Natural killer cell (primary cell): ENCODE measurements at places on chromosomes 1 and 21.

DNA sequence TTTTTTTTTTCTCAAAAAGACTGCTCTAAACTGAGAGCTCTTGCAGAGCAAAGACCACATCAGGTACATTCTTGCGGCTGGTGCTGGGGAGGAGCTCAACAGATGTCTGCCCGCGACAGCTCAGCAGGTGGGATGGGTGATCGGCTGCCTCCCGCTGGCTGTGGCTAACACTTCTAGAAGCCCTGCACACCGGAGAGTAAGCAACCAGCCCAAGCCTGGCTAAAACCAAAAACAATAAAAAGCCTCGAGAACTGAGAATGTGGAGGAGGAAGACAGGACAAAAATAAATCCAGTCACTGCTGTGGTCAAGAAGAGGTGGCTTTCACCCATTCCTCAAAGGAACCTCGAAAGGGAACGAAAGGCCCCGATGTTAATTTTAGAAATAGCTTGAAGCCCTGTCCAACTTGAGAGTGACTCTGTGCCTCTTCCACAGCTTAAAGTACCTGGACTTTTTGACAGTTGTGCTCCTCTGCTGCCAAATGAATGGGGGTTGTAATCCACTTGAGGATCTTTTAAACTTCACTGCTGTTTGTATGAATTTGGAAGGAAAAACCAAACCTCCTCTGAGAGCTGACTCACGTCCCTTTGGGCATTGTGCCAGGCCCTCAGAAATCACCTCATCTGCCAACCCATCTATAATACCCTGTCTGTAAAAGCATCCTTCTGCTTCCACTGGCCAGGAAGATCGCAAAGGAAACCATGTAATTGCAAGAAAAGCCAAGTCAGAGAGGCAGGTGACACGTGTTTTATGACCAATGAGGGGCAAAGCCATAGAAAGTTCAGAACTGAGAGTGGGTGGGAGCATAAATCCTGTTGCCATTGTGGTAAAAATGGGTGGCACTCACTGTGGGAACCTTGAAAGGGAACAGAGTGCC, 78.6 kb downstream of the KCNN3 start:
- DNase-seq = peak; percentile 94

DNA sequence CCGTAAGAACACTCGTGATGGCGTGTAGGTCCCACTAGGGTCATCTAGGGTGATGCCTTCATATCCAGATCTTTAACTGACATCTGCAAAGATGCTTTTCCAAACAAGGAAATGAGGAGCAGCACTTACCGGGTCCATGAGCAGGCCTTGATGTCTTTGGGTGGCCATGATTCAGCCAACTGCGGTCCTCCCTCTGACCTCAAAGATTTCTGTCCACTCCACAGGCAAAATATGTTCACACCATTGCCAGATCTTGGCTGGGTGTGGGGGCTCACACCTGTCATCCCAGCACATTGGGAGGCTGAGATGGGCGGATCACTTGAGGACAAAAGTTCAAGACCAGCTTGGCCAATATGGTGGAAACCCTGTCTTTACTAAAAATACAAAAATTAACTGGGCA, 18.2 kb downstream of the TRPM2 start:
- no peak for DNase-seq

GRCh38 chr1:8083739-8084484, 57.8 kb upstream of the ERRFI1 start:
- no peak for DNase-seq

DNA sequence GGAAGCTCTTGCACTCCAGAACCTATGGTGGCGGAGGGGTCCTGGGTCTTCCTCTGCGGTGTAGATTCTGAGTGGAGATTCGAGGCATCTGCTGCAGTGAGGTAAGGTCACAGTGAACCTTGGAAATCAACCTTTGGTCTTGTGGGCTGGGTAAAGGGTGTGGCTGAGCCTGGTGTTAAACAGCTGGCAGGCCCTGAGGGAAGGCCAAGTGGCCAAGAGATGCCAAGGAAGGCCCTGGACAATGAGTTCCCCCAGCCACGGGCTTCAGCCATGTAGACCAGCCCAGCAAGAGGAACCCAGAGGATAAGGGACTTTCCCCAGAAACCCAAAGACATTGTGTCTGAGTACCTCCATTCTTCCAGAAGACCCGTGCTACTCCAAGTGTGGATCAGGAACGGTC, 137.2 kb upstream of the ETS2 start:
- no peak for DNase-seq
